ENCODE measurements at places on chromosomes 11 and 22. TPM values are rescaled to one million over a fixed set of nuclear protein-coding genes. Genes with fewer than 3 reads are reported as not detected.

GRCh38 chr11:99513368-99513767, 492.6 kb downstream of the CNTN5 start:
- no peak for DNase-seq

GRCh38 chr22:40189997-40190396, 12.3 kb downstream of the TNRC6B start:
- no peak for DNase-seq

- DNase-seq = peak; percentile 96
Measured at GRCh38 chr11:7020183-7020917, at the start of the genes NLRP14 and ZNF214. Gene NLRP14 (plus strand): TSS chr11:7020479. CDS start chr11:7038587, 18,108 bp downstream. Gene ZNF214 (minus strand): TSS chr11:7020346. CDS start chr11:7002835, 17,511 bp downstream.

The KRTAP5-9 gene
- 0.19 TPM for total RNA-seq

DNA sequence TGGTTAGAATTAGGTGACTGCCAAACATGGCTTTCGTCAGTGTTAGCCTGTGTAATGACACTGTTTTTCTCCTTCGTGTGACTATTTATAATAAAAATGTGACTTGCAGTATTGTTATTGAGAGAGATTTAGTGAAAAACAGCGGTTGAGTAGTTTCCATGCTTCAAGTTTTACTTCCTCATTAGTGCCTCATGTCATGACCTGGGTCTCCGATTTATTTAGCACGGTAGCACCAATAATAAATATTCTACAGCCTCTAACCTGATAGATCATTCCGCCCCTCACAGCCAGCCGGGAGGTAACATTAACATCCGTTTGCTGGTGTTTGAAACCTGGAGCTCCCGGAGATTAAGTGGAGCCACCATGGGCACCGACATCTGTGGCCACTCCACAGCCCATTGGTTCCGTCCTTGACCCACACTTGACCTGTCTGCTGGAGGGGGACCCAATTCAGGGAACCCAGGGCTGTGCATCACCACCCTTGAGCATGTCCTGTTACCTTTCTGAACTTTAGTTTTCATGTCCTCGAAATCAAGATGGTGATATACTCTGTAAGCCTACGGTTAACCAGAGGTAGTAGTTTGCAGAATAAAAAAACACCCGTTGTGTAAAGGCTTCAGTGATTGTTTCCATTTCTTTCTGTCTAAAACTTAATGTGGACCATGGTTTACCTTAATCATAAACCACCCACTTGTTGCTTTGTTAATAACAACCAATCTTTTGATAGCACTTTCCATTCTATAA, 104.1 kb downstream of the ATXN10 start:
- no peak for DNase-seq

GRCh38 chr11:116596346-116597260, 176.2 kb downstream of the BUD13 start:
- peak; percentile 48 for DNase-seq
